ENCODE measurements at places on chromosomes 5 and 9. TPM values are rescaled to one million over a fixed set of nuclear protein-coding genes. Genes with fewer than 3 reads are reported as not detected.
A peak's percentile ranks its signal among the peaks of the same experiment; 100 is the strongest.

DNA sequence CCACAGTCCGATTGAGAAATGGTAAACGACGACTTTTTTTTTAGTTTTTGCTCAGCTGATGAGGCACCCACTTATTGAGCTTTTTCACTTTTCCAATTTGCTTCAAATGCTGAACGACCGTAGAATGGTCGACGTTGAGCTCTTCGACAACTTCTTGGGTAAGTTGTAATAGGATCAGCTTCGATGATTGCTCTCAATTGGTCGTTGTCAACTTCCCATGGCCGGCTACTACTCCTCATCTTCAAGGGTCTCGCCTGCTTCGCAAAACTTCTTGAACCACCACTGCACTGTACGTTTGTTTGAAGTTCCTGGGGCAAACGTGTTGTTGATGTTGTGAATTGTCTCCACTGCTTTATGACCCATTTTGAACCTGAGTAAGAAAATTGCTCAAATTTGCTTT lies 35.7 kb downstream of the NSD1 start:
- H3K27me3 ChIP-seq, result no peaks in the 10 kb centered on the region

DNA sequence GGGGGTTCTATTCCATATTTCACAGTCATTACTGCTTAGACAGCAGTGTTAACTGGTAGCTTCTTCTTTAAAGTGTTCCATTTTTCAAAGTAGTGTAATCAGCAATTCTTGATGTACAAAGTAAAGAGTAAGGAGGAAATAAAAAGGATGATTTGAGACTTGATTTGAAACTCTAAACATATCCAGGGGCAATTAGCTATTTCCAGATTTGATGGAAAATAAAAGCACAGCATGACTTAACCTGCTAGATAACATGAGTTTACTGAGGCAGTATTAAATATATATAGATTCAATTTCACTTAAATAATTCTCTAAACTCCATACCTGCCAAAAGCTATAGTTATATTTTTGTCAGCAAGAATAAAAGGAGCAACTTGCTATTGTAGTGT lies 29.8 kb downstream of the NR2F1 start:
- DNase-seq, result no peak
- peaks cover 21% of the 10 kb centered on the region for H3K4me1 ChIP-seq
- no peak overlapping the region for H3K27ac ChIP-seq
- H3K4me3 ChIP-seq, result no peak overlapping the region
- peaks cover 43% of the 10 kb centered on the region for H3K27me3 ChIP-seq

Gene ZNF366
- total RNA-seq, result not detected

Gene OSMR
- total RNA-seq, result 0.36 TPM

DNA sequence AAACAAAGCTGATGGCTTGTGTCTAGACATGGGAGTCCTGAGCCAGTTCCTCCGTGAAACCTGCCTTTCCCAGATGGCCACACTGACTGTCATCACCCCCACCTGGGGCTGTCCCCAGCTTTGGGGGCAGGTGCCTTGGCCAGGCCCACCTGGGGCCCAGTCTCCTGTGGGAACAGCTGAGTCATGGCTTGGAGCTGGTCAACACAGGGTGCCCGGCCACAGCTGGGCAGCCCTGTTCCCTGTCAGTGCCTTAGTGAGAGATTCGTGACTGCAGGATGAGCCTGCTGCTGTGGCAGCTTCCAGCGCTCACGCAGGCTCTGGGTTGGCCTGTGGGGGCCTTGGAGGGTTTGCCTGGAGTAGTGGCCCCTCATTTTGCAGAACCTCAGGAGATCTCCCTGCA lies 56.5 kb downstream of the COL5A1 start:
- no peak overlapping the region for H3K4me3 ChIP-seq
- no peaks in the 10 kb centered on the region for H3K36me3 ChIP-seq
- no peaks in the 10 kb centered on the region for H3K4me1 ChIP-seq
- H3K27ac ChIP-seq, result no peak overlapping the region

Gene PTGES2
- total RNA-seq, result 110 TPM

Gene OR1N1
- total RNA-seq, result not detected

DNA sequence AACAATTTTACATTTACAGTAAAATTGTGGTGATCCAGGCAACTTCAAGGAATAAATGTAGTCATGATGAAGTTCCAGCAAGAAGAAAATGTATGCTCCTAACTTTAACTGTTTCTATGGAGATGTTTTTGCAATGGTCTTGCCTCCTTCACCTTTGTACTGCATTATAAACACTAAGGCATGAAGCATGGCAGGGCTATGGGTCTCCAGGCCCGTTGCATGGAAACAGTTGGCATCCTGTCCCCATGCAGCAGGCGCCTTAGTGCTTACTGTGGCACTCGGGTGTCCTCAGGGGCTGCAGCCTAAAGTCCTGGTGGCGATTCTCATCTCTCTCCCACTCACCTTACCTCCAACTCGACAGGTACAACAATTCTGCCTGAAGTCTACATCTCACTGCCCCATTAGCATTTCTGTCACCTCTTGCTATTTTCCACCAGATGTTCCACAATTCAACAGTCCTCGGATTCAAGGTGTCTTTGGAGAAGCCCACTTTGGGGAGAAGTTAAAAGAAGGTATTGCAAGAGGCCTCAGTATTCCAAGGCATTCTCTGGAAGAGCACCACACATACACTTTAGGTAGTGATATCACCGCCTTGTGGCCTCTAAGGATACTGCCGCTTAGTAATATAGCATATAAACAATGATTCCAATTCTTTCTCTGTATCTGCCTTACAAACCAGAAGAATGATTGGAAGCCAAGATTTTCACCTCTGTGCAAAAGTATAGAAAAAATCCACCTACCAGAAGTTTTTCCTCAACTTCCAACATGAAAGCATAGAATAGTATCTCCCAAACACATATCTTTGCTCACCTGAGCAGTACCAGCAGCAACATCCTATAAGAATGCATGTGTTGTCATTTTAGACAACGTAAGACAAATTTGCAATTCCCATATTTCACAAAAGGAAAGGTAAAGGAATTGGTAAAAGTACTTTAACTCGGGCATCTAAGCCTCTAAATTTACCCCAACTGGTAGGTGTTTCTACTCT lies 5.1 kb downstream of the LIFR start:
- H3K27me3 ChIP-seq, result peaks cover 49% of the 10 kb centered on the region
- H3K4me3 ChIP-seq, result no peak overlapping the region
- no peaks in the 10 kb centered on the region for H3K4me1 ChIP-seq
- H3K27ac ChIP-seq, result no peak overlapping the region
- DNase-seq, result no peak

- no peak for DNase-seq
- H3K4me3 ChIP-seq, result no peak overlapping the region
- H3K27ac ChIP-seq, result no peak overlapping the region
- H3K27me3 ChIP-seq, result peaks cover 18% of the 10 kb centered on the region
- no peaks in the 10 kb centered on the region for H3K36me3 ChIP-seq
These were observed 12.7 kb downstream of the ADGRV1 start for GRCh38 chr5:90571147-90571773.

DNA sequence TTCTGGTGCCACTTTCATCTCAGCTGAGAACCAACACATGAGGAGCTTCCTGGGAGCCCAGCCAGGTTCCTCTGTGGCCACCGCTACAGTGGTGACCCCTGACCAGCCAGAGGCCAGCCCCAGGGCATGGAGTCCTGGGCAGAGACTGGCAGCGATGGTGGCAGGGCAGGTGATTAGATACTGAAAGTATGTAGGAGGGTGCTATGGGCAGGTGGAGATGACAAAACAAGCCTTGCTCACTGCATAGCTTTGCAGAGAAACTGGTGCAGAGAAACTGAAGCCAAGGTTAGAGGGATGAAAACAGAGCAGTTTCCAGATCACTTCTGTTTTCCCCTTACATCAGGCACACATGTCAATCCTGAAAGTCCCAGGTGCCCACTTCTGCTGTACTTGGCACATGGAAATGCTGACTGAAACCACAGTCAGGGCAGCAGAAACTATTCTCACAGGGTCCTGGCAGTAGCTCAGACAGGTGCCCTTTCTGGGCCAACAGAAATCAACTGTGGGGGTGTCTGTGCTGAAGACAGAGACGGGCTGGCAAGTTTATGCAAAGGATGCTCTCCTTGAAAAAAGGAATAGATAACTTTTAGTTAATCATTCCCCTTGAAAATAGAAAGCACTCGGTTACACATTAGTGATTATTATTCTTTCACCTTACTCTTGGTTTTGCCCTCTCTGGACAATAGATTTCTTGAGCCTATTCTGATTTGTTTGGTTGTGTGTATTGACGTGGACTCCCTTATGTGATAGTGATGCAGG lies 90.3 kb downstream of the ANKRD55 start:
- H3K36me3 ChIP-seq, result no peaks in the 10 kb centered on the region
- DNase-seq, result no peak
- peaks cover 4% of the 10 kb centered on the region for H3K27me3 ChIP-seq
- H3K4me1 ChIP-seq, result no peaks in the 10 kb centered on the region
- H3K4me3 ChIP-seq, result no peak overlapping the region

GRCh38 chr9:127706836-127707241 lies at the start of gene CFAP157:
Gene CFAP157 (plus strand): TSS chr9:127706988. CDS start chr9:127707032, 44 bp downstream.
- H3K36me3 ChIP-seq, result no peaks in the 10 kb centered on the region
- peaks cover 22% of the 10 kb centered on the region for H3K4me1 ChIP-seq

GRCh38 chr9:94705162-94705702 lies 21.3 kb upstream of the AOPEP start:
- no peaks in the 10 kb centered on the region for H3K36me3 ChIP-seq
- no peak for DNase-seq
- no peaks in the 10 kb centered on the region for H3K4me1 ChIP-seq

- H3K27ac ChIP-seq, result no peak overlapping the region
- H3K27me3 ChIP-seq, result no peaks in the 10 kb centered on the region
- no peak for DNase-seq
- no peaks in the 10 kb centered on the region for H3K4me1 ChIP-seq
These were observed 95.9 kb downstream of the CDH9 start for GRCh38 chr5:26942481-26942880.

GRCh38 chr9:136012651-136013050 lies 51.5 kb upstream of the UBAC1 start:
- peaks cover 4% of the 10 kb centered on the region for H3K4me1 ChIP-seq
- no peak overlapping the region for H3K27ac ChIP-seq
- no peak overlapping the region for H3K4me3 ChIP-seq
- peak; percentile 55 for DNase-seq
- no peaks in the 10 kb centered on the region for H3K36me3 ChIP-seq

DNA sequence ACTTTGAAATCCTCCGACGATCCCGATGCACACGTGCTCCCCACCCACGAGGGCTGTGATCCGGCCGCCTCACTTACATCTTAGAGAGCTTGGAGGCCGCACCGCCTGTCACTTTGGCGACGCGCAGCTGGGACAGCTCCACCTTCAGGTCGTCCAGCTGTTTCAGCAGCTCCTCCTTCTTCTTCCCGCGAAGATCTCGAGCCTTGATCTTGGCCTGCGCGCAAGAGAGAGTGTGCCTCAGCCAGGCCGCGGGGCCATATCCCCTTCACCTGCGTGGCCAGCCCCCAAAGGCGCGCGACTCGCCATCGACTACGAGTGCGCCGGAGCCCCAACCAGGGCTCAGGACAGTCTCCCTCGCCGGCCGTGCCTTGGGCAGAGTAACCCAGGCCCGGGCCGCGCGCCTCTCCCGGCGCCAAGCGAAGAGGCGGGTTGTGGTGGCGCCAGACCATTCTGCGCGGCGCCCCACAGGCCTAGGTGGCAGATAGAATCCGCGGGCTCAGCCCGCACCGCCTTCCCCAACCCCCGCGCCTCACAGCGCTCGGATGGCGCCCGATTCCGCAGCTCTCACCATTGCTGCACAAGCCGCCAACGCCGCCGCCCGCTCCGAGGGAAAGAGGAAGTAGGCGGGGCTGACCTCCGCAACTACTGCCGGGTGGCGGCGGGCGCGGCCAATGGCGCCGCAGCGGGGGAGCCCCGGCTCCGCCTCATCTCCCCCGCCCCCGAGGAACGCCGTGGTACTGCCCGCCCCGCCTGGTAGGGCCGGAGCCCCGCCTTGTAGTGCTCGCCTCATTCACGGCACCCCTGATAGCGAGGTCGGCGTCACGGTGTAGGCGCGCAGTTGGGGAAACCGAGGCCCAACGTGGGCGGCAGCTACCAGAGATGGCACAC lies at the start of the genes ARPC5L and RPL35:
Gene ARPC5L (plus strand): TSS at position 789 of the 888 bp plus-strand sequence. CDS start 7,161 bp downstream, outside the sequence.
Gene RPL35 (minus strand): TSS at position 616 of the 888 bp plus-strand sequence. CDS start 45 bp downstream, at position 571.
- H3K4me3 ChIP-seq, result peak within 1 kb of the TSS; percentile 94
- H3K27ac ChIP-seq, result peak within 1 kb of the TSS; percentile 95
- H3K36me3 ChIP-seq, result peaks cover 14% of the 10 kb centered on the region
- H3K27me3 ChIP-seq, result no peaks in the 10 kb centered on the region

Gene EMB
- total RNA-seq, result 70.5 TPM

DNA sequence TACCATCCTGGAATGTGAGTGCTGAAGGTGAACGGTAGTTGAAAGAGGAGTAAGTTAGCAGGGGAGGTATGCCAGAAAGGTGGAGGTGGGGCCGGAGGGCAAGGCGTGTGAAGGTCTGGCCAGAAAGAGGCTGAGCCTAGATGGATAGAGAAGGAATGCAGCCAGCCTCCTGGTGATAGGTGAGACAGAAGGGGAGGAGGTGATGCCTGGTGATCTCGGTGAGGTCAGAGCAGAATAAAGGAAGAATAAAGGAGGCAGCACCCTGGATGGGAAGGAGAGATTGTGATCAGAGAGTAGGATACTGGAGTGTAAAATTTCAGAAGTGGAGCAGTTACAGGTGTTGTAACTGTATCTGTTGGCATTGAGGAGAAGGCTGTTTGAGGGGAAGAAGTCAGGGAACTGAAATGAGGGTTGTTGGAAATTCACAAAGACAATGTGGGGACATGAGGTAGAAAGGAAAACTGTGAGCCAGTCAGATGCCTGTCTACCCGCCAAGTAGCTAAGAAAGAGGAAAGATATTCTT lies 2.0 kb downstream of the GNG10 start:
- H3K27me3 ChIP-seq, result no peaks in the 10 kb centered on the region
- H3K4me1 ChIP-seq, result peaks cover 23% of the 10 kb centered on the region
- peaks cover 15% of the 10 kb centered on the region for H3K36me3 ChIP-seq
- H3K4me3 ChIP-seq, result peak overlapping the region; percentile 97

GRCh38 chr9:79765466-79765865 lies 193.7 kb downstream of the TLE4 start:
- H3K4me3 ChIP-seq, result no peak overlapping the region
- no peaks in the 10 kb centered on the region for H3K4me1 ChIP-seq
- H3K27ac ChIP-seq, result no peak overlapping the region

Gene PCDH1
- 1.8 TPM for total RNA-seq

Gene HMCN2
- not detected for total RNA-seq

Gene CAVIN4
- 0.31 TPM for total RNA-seq
